Tibial nerve (tissue), 4 donors: ENCODE measurements at places on chromosomes 12 and 14.

- no peak overlapping the region for H3K27ac ChIP-seq
- no peaks in the 10 kb centered on the region for H3K4me1 ChIP-seq
- H3K4me3 ChIP-seq: no peak overlapping the region
- DNase-seq: no peak
- peaks cover 35% of the 10 kb centered on the region for H3K27me3 ChIP-seq
Measured at GRCh38 chr12:4905316-4905715, 4.4 kb upstream of the KCNA1 start.

DNA sequence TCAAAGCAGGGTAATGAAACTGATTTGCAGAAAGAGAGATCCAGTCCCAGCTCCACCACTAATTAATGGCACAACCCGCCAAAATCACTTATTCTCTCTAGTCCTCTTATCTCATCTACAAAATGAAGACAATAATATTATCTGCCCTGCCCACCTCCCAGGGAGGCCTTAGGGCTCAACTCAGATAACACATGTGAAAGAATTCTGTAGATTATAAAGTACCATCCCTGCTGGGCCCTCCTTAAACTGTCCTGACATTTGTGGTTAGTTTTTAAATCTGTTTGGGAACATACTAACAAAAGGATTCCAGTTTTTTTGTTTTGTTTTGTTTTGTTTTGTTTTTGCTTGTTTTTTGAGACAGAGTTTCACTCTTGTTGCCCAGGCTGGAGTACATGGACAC, 7.3 kb downstream of the POMT2 start:
- no peak overlapping the region for H3K4me3 ChIP-seq
- H3K27ac ChIP-seq: peak overlapping the region; percentile 87
- no peak for DNase-seq

DNA sequence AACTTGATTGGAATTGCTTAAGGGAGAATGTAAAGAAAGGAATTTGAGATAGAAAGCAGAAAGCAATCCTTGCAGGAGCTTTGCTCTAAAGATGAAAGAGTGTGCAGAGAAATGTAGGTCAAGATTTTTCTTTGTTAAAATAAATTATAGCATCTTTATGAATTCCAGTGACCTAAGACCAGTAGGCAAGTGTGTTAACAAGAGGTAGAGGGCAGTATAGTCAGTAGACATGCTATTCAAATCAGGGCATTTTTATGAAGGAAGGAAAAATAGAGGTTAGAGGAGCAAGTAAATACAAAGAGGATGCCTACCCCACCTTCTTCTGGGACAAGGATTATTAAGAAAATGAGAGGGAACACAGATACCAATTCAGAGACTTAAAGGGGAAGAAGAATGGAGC, 148.5 kb downstream of the PLCZ1 start:
- H3K4me3 ChIP-seq: no peak overlapping the region
- DNase-seq: no peak
- no peaks in the 10 kb centered on the region for H3K36me3 ChIP-seq
- no peaks in the 10 kb centered on the region for H3K4me1 ChIP-seq

- no peaks in the 10 kb centered on the region for H3K27me3 ChIP-seq
- no peak for DNase-seq
- no peak overlapping the region for H3K4me3 ChIP-seq
- no peaks in the 10 kb centered on the region for H3K36me3 ChIP-seq
- no peak overlapping the region for H3K27ac ChIP-seq
Measured at GRCh38 chr12:13071305-13072280, 27.4 kb downstream of the FAM234B start.

- peaks cover 19% of the 10 kb centered on the region for H3K4me1 ChIP-seq
- H3K4me3 ChIP-seq: no peak overlapping the region
- DNase-seq: no peak
- H3K27me3 ChIP-seq: no peaks in the 10 kb centered on the region
Measured at GRCh38 chr14:71399057-71399487, 491.8 kb downstream of the PCNX1 start.

- H3K27me3 ChIP-seq: no peaks in the 10 kb centered on the region
- H3K4me1 ChIP-seq: no peaks in the 10 kb centered on the region
- no peak overlapping the region for H3K4me3 ChIP-seq
- H3K36me3 ChIP-seq: no peaks in the 10 kb centered on the region
Measured at GRCh38 chr12:87814625-87815024, 214.6 kb downstream of the C12orf50 start.

DNA sequence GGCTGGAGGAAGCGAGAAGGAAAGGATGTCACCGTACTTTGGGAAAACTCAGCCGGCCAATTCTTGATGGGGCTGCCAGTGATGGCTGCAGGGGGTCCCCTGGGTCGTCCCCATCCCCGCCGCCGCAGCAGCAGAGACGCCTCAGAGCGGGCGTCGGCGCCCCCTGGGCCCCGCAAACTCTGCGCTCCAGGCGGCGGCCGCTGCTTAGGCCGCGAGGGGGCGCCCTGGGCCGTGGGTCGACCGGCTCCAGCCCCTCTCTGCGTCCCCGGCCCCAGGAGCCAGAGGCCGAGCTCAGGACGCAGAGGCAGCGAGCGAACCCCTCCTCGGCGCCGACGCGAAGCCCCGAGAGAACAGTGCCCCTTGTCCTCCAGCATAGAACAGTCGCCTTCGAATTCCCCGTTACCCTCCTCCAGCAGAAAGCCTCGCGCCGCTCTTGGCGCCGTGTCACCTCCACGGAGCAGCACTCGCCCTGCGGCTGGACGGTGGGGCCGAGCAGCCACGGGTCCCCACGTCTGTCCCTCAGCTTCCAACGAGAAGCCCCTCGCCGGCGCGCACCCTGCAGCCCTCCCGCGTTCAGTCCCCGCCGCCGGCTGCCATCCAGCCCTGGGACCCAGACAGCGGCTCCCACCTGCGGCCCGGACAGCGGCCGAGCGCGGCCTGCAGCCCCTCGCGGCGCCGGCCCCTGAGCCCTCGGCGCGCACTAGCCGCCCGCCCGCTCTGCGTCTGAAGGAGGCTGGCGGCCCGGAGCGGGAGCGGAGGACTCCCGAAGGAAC, 106.6 kb downstream of the PRICKLE1 start:
- peak; percentile 59 for DNase-seq
- H3K36me3 ChIP-seq: no peaks in the 10 kb centered on the region
- H3K4me3 ChIP-seq: peak overlapping the region; percentile 44
- no peaks in the 10 kb centered on the region for H3K27me3 ChIP-seq
- H3K4me1 ChIP-seq: no peaks in the 10 kb centered on the region
- H3K27ac ChIP-seq: peak overlapping the region; percentile 92

DNA sequence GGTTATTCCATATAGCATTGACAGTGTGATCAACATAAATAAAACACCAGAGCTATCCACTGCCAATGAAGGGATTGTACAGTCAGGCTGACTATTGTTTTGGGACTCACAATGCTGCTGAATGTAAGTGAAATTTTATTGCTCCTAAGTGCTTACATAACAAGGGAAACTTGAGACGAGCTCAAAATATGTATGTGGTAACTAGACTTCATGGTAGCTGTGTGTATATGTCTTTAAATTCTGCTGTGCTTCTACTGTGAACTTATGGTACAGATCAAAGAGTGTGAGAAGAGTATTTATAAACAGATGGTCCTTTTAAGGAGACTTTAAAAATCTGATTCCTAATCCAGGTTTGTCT, 6.9 kb downstream of the FLRT2 start:
- no peaks in the 10 kb centered on the region for H3K27me3 ChIP-seq
- DNase-seq: no peak
- no peak overlapping the region for H3K27ac ChIP-seq
- no peak overlapping the region for H3K4me3 ChIP-seq
- peaks cover 58% of the 10 kb centered on the region for H3K4me1 ChIP-seq

GRCh38 chr12:30828686-30829085, 73.9 kb upstream of the CAPRIN2 start:
- H3K27me3 ChIP-seq: no peaks in the 10 kb centered on the region
- DNase-seq: no peak
- H3K27ac ChIP-seq: no peak overlapping the region
- no peaks in the 10 kb centered on the region for H3K4me1 ChIP-seq

DNA sequence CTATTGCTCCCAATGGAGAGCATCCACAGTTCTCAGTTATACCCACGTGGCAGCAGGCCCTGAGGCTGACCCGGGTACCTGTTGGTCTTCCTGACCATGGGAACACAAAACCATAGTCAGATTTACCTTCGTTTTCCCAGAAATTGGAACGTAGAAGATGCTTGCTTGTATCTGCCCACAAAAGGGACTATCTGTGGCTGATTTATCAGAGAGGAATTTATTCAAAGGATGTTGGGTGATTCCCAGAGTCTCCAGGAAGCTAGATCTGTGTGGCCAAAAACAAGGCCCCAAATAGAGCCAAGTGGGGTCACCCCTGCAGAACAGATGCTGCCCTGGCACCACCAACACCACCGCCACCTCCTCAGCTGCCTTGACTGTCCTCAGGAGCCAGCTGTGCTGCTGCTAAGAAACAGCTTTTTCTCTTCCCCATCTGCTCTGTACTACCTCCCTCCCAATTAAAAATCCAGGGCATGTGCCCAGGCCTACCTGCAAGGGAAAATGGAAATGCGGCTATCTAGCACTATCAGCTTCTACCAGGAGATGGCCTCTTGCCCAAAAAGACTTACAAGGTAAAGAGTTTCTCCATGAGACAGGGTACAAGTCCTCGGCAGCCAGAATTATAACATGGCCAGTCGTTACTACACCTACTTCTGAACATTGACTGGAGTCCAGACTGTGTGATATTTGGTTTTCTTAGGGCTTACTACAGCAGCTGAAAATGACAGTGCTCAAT, 128.6 kb upstream of the PLEKHG7 start:
- DNase-seq: no peak
- H3K27ac ChIP-seq: no peak overlapping the region

DNA sequence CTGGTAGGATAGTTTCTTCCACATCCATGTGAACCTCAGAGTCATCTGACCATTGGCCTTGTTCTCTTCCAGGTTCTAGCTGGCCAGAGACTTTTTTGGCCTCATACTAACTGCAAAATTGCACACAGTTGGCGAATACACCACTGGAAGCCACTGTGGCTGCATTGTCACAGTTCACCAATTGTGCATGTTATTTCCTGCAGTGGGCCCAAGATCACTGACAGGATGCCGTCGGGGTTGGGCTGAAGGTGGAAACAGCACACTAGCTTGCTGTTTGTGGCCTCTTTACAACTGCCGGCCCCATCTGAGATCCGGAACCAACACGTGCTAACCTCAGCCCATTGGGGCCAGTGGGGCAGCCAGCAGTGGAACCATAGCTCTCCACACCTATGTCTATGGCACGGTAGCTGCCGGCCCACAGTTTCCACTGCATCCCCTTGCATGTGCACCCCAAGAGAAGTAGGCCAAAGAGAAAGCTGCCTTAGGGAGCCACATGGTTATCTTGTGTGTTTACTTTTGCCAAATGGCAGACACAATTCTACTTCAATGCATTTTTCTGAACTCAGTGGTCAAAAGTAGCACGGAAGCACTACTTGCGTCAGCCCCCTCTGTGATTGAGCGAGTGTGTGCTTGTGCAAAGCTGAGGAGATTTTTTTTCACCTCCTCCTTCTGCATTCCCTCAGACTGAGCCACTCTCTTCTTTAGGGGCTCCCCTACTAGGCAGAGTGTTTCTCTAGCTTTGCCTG, 464.0 kb downstream of the RAD51B start:
- H3K4me1 ChIP-seq: peaks cover 43% of the 10 kb centered on the region
- no peak for DNase-seq
- H3K36me3 ChIP-seq: no peaks in the 10 kb centered on the region

DNA sequence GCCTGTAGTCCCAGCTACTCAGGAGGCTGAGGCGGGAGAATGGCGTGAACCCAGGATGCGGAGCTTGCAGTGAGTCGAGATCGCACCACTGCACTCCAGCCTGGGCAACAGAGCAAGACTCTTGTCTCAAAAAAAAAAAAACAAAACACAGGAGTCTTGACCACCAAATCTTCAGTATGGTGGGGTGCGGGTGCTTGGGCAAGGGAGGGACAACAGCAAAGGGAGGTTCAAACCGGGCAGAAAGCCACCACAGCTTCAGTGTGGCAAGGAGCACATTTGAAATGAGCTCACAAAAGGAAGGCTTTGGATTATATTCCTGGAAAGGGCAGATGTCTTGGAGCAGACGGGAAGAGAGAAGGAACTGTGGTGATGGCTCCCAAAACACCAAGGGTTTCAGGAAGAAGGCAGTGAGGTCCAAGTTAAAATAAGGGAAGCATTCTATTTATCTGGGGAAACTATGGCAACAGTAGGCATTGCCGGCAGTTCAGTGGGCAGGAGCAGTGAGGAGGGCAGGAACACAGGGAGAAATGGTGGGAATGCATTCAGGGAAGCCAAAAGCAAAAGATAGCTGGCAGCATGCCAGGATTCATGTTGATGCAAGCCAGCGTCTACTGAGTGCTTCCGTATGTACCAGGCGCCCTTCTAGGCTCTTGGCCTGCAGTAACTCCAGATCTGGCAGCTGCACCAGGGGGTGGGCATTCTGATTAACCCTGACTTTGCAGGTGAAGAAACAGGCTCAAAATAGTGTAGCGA, 51.0 kb upstream of the SRSF5 start:
- DNase-seq: no peak
- peak overlapping the region; percentile 67 for H3K27ac ChIP-seq
- no peak overlapping the region for H3K4me3 ChIP-seq
- H3K36me3 ChIP-seq: peaks cover 7% of the 10 kb centered on the region
- H3K4me1 ChIP-seq: no peaks in the 10 kb centered on the region
